AG20443 (cell line): ENCODE measurements at places on chromosomes 1 and 21.

- DNase-seq = no peak
Observed at GRCh38 chr1:58013237-58013636, 533.3 kb downstream of the OMA1 start.

DNA sequence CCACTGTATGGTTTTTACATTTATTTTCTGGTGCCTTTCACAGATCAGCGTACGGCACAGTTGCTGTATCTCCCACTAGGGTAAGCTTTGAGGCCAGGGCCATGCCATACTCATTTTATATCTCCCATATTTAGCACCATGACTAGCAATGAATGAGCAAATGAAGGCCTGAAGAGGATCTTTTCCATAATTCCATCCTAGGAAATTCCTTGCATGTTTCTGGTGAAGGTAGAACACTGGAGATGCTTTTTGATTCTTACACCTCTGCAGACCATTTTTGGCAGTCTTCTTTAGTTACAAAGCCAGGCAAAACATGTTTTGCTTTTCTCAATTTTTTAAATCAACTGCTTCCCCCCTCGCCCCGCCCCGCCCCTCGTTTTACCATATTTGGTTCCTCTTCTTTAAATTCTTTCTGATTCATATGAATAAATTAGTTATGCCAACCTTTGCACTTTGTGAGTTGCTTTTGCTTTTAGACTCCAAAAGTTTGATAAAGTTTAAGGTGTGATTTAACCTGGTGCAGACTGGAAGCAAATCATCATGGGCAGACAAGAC, 78.9 kb upstream of the AK4 start:
- no peak for DNase-seq

- no peak for DNase-seq
Observed at GRCh38 chr1:32635508-32636277, 14.7 kb downstream of the ZBTB8OS start.

DNA sequence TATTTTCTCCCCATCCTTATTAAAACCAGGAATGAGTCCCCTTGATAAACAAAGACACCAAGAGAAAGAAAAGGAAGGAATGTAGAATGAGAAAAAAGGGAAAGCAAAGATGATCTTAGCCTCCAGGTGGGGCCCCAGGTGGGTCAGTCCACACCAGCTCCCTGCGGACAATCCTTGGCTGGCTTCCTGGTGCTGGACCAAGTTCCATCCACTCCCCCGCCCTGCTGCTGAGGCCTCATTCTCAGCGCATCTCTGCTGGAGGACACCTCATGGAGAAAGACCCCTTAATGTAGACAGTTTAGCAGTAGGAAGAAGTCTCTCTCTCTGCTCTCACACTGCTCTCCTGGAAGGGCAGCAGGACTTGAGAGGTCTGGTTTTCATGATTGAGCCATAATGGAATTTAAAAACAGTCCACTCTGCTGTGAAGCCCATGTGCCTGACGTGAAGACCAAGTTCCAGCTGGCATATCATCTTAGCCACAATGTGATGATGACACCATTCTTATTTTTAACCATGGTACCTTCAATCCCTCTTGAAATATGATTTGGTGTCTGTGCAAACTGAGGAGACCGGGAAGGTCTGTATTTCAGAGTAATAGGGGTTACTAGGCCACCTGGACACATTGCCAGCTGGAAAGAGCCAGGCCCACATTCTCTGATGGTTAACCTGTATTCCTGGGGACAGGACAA, 83.1 kb downstream of the WLS start:
- DNase-seq = no peak

DNA sequence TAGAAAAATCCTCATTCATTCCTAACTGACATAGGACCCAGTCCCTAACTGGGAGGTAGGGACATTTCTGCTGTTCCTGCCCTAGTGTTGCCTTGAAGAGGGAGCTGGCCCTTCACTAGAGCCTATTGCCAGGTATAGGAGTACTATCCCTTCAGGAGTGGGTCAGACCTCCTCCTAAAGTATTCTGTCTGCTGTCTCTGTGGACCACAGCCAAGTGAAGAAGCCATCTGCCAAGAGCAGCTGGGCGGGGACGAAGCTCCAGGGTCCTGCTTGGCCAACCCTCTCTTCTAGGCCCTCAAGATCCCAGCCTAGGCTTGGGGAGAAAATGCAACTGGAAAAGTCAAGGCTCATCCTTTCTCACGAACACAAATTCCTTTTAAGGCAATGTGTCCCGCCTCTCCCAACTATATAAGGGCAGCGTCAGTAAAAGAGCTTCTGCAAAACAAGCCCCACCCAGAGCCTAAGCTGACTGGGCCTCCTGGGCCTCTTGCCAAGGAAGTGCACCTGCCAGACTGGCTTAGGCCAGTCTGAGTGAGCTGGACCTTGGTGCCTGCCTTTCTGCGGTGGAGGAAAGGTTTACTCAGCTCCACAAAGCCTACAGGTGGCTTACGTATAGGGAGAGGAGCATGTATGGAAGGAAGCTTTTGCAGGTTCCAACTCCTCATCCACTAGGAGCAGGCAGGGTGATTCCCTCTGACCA, 638 bp upstream of the TUFT1 start:
- peak; percentile 72 for DNase-seq

DNA sequence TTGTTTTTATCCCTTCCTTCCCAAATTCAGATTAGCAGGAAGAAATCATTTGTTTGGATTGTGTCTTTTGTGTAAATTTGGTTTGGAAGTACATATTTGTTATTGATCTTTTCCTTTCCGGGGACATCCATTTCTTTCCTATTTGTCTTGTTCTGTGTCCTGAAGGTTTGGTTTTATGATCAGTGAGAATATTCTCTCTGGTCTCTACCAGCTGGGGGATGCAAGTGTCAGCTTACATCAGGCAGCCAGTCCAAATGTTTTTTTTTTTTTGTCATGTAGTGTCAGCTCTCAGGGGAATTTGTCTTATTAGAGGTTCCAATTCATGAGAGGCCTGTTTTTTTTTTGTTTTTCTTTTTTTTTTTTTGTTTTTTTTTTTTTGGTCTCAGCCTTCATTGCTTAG, 479.2 kb upstream of the LRRC7 start:
- no peak for DNase-seq

GRCh38 chr1:167695756-167696561, 25.8 kb upstream of the MPZL1 start:
- DNase-seq = no peak

GRCh38 chr1:219264561-219264960, 90.9 kb downstream of the LYPLAL1 start:
- no peak for DNase-seq

GRCh38 chr1:38872401-38873026, 634 bp downstream of the MYCBP start:
- peak; percentile 41 for DNase-seq

GRCh38 chr1:13760340-13760739, 60.4 kb downstream of the PRDM2 start:
- DNase-seq = no peak

DNA sequence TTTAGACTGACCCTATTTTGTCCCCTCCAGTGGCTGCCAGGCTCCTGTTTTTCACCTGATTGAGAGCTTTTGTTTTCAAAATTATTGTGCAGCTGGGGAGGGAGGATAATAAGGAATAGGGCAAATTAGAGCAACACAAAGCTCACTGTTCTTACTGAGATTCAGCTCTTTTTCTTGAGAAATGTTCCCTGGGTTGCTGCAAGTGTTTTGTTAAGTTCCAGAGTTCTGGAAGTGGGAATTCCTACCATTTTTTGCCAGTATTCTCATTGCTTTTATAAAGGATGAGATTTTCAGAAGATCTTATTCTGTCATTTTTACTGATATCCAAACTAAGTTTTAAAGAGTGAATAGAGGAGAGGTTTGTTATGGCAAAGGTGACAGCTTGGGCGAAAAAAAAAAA, 417.7 kb downstream of the SIPA1L2 start:
- DNase-seq = no peak

DNA sequence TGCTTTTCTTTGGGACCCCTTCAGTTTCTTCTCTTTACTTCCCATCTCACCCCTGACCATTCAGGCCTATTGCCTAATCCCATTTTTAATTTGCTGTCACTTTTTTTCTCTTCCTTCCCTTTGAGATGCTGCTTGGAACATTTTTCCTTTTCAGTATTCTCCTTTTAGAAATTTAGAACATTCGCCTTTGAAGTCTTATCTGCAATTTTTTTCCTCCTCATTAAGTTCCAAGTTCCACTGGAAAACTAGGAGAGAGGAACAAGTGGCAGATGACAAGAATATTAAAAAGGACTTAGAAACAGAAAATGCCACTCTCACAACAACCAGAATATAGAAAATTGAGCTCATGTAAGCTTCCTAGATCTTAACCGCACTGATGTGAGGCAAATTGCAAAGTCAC, 126.6 kb downstream of the PSMG1 start:
- DNase-seq = no peak

GRCh38 chr1:26102526-26102925, 9.1 kb upstream of the PDIK1L start:
- no peak for DNase-seq

DNA sequence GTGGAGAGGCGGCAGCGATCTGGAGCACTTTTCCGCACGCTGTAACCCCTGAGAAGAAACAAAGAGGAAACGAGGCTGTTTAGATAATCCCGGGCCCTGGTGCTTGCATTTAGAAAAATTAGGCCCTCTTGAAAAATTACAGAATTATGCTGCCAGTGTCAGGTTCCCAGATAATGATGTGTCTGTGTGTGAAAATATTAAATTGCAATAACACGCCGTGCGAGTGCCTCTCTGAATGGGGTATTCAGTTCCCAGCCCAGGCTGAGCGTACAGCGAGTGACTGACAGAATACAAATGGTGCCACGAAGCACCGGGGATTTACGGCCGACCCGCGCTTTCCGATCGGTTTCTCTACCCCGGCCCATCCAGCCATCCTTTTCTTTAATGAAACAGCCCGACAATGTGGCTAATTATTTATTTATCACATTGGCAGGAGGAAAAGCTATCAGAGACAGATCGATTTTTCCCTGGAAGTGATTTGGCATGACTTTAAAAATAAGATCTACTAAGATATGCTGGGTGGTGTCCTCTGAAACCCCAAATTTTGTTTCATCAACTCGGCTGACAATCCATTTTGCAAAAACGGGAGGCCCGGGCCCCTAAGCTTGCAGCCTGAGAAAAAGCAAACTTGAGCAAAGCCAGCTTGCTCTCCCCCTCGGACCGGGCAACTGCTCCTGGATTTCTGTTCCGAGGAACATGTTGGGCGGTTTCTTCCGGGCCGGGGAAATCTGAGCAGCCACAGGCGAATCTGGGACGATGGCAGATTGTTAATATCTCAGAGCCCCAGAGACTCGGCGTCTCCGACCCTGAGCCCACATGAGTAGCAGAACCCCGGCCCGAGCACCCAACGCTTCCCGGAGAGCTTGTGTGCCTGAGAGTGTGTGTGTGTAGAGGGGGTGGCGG, 11.3 kb downstream of the PRDM16 start:
- no peak for DNase-seq

GRCh38 chr21:38984982-38985567, 179.3 kb downstream of the ETS2 start:
- peak; percentile 91 for DNase-seq

GRCh38 chr1:220371324-220371723, 99.1 kb upstream of the RAB3GAP2 start:
- DNase-seq = no peak

- peak; percentile 47 for DNase-seq
Observed at GRCh38 chr1:111193712-111194480, 6.5 kb downstream of the DENND2D start.
